Activated CD4-positive, alpha-beta memory T cell treated with anti-CD3 and anti-CD28 coated beads for 36 hours (primary cell): ENCODE measurements at places on chromosomes 16 and 17. TPM values are rescaled to one million over a fixed set of nuclear protein-coding genes. Genes with fewer than 3 reads are reported as not detected.

DNA sequence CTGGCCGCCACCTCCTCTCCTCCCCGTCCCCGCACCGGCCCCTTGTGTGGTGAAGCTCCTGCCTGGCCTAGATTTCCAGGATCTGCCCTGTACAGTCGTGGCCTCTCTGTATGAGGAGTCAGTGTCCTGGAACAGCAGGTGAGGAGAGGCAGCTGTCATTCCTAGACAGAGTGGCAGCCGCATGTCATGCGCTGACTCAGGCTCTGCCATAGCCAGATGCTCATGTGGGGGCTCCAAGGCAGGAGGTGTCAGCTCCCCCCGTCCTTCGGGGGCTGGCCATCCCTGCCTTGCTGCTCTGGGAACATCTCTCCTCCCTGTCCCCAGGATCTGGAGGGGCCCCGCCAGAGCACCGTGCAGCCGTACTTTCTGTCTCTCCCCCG, 60.4 kb downstream of the BAIAP2 start:
- no peaks in the 10 kb centered on the region for H3K27me3 ChIP-seq
- peak; percentile 68 for DNase-seq
- H3K4me1 ChIP-seq, result peaks cover 46% of the 10 kb centered on the region
- peak overlapping the region; percentile 20 for H3K27ac ChIP-seq
- no peaks in the 10 kb centered on the region for H3K36me3 ChIP-seq
- H3K4me3 ChIP-seq, result no peak overlapping the region

- no peaks in the 10 kb centered on the region for H3K27me3 ChIP-seq
- H3K36me3 ChIP-seq, result peaks cover 13% of the 10 kb centered on the region
- peaks cover 28% of the 10 kb centered on the region for H3K4me1 ChIP-seq
- no peak overlapping the region for H3K27ac ChIP-seq
These were observed 11.9 kb upstream of the GLIS2 start for GRCh38 chr16:4303973-4304372.

TLCD3B gene
- 5.0 TPM for total RNA-seq

DNA sequence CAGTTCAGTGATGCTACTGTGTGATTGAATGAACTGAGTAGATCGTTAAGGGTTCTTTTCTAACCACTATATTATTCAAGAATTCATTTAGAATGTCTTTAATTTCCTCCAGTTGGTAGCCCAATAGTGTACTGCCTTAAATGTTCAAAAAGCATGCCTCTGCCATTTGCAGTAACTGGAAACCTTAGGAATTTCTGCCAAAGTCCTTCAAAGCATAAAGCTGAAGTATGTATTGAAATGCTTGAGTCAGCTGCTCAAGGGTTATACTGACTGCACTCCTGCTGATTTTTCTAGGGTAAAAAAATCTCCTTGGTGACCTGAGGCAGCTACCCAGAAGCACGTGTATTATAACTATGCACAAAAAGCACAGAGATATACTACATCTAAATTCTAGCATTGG, 56.5 kb downstream of the SNTB2 start:
- H3K4me1 ChIP-seq, result peaks cover 6% of the 10 kb centered on the region
- no peak overlapping the region for H3K4me3 ChIP-seq
- H3K27me3 ChIP-seq, result no peaks in the 10 kb centered on the region
- no peak for DNase-seq
- H3K36me3 ChIP-seq, result peaks cover 6% of the 10 kb centered on the region
- H3K27ac ChIP-seq, result no peak overlapping the region

- peaks cover 70% of the 10 kb centered on the region for H3K4me1 ChIP-seq
- H3K4me3 ChIP-seq, result peak overlapping the region; percentile 55
- H3K27ac ChIP-seq, result peak overlapping the region; percentile 59
- no peaks in the 10 kb centered on the region for H3K36me3 ChIP-seq
These were observed 31.9 kb downstream of the CDK5R1 start for GRCh38 chr17:32518646-32519227.

DNA sequence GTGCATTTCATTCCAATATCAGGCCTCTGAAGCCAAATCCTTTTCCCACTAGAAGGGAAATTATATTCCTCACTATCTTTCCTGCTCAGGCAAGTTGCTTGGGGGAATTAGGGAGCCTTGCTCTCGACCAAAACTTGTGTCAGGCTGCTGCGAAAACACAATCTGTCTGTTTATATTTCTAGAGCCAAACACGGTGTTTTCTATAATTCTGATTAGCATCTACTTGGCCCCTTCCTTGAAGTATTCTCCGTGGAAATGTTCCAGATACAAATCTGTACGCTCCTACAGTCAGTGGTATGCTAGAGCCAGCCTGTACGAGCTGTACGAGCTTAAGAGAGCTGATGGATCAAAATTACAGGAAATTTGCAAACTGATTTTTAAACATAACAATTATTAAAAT, 299.3 kb upstream of the SALL1 start:
- H3K27me3 ChIP-seq, result no peaks in the 10 kb centered on the region
- H3K36me3 ChIP-seq, result no peaks in the 10 kb centered on the region
- DNase-seq, result no peak
- H3K4me1 ChIP-seq, result no peaks in the 10 kb centered on the region
- no peak overlapping the region for H3K4me3 ChIP-seq
- no peak overlapping the region for H3K27ac ChIP-seq

SEZ6 gene
- not detected for total RNA-seq

- H3K36me3 ChIP-seq, result no peaks in the 10 kb centered on the region
- peaks cover 9% of the 10 kb centered on the region for H3K4me1 ChIP-seq
- H3K4me3 ChIP-seq, result no peak overlapping the region
- DNase-seq, result peak; percentile 37
These were observed 26.9 kb upstream of the LITAF start for GRCh38 chr16:11613381-11614303.

CCL8 gene
- not detected for total RNA-seq

DNA sequence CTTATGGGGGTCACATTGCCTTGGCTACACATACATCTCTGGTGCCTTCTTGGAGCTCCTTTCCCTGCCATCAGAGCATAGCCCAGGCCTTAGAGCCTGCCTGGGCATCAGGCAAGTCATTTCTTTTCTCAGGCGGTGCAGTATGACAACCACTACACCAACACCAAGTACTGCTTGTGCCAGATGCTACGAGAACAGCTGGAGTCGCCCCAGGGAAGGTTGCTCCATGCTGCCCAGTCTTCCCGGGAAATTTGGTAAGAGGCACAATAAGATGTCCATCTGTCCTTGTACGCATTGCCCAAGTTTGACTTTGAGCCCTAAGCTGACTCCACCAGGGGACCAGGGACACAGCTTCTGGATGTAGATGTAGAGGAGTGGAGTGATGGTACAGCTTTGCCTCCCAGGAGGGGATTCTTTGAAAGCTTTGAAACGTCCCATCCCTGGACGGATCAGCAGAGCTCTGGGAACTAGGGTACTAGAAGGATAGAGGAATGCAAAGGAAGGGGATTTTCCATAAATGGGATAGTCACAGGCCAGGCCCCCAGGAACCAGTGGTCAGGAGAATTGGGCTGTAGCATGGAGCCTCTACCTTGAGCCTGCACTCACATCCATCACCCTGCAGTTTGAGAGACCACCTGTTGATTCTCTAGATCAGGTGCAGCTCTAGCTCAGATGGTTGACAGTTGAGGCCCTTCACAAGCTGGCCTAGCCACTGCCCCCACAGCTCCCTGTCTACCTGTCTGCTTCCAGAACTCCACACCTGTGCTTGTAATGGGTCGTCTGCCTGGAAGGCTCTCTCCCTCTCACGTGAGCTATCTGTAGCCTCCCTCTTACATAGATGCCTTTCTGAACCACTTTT, 11.0 kb upstream of the NFATC3 start:
- no peak overlapping the region for H3K4me3 ChIP-seq
- peaks cover 65% of the 10 kb centered on the region for H3K36me3 ChIP-seq
- peaks cover 75% of the 10 kb centered on the region for H3K4me1 ChIP-seq
- no peaks in the 10 kb centered on the region for H3K27me3 ChIP-seq
- peak overlapping the region; percentile 87 for H3K27ac ChIP-seq
- DNase-seq, result no peak

DNA sequence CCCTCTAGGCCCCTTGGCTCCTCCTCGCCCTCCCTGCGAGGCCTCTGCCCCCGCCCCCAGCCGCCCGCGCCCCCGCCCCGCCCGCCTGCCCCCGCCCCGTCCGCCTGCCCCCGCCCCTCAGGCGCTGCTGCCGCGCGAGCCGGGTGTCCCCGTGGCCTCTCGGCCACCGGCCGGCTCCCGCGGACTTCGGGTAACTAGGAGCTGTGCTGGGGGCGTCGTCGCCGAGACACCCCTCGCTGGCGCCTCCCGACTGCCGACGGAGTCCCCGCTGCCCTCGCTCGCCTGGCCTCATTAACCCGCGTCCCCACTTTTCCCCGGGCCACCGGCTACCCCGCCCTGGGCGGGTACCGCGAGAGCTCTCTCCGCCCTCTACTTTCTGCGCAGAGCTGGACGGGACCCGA, at the start of gene TLCD1:
TLCD1 (minus strand) TSS at position 8 of the 401 bp plus-strand sequence. CDS start 136 bp downstream, outside the sequence.
- peak within 1 kb of the TSS; percentile 98 for H3K27ac ChIP-seq
- H3K36me3 ChIP-seq, result peaks cover 45% of the 10 kb centered on the region
- peaks cover 50% of the 10 kb centered on the region for H3K4me1 ChIP-seq
- H3K4me3 ChIP-seq, result peak within 1 kb of the TSS; percentile 93

GRCh38 chr17:63398680-63399079, 47.4 kb downstream of the CYB561 start:
- H3K27ac ChIP-seq, result no peak overlapping the region
- H3K4me3 ChIP-seq, result no peak overlapping the region
- DNase-seq, result no peak
- no peaks in the 10 kb centered on the region for H3K27me3 ChIP-seq

KCTD19 gene
- 1.2 TPM for total RNA-seq

DNA sequence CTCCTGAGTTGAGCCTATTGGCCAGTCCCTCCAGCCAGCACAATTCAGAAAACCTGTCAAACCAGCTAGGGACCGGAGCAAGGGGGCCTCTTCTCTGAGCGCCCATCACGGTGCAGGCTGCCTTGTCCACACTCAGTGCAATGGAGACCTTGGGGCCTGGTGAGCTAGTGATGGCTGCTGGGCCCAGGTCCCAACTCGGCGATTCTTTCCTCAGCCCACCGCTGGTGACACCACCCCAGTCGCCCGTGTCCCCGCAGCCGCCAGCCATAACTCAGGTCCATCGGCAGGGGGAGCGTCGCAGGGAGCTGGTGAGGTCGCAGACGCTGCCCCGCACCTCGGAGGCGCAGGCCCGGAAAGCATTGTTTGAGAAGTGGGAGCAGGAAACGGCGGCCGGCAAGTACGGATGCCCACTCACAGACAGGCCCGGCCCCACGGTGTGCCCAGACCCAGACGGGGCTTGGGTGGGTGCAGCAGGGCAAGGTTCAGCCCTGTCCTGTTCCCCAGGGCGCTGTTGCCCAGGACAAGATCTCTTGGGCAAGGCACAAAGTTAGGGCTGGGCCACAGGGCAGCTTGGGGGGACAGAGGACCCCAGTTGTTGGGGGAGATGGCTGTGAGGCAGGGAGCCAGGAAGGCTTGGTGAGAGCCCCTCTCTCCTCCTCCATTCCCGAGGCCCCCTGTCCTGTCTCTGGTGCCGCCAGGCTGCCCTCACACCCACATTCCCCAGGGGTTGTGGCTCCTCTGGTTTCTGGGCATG, 10.8 kb downstream of the SMTNL2 start:
- DNase-seq, result peak; percentile 52
- H3K27me3 ChIP-seq, result peaks cover 8% of the 10 kb centered on the region
- H3K27ac ChIP-seq, result no peak overlapping the region

- no peak overlapping the region for H3K4me3 ChIP-seq
- DNase-seq, result no peak
- H3K27me3 ChIP-seq, result peaks cover 16% of the 10 kb centered on the region
- H3K36me3 ChIP-seq, result no peaks in the 10 kb centered on the region
These were observed 241.2 kb downstream of the FOXL1 start for GRCh38 chr16:86819533-86819892.

KRT39 gene
- not detected for total RNA-seq

DNA sequence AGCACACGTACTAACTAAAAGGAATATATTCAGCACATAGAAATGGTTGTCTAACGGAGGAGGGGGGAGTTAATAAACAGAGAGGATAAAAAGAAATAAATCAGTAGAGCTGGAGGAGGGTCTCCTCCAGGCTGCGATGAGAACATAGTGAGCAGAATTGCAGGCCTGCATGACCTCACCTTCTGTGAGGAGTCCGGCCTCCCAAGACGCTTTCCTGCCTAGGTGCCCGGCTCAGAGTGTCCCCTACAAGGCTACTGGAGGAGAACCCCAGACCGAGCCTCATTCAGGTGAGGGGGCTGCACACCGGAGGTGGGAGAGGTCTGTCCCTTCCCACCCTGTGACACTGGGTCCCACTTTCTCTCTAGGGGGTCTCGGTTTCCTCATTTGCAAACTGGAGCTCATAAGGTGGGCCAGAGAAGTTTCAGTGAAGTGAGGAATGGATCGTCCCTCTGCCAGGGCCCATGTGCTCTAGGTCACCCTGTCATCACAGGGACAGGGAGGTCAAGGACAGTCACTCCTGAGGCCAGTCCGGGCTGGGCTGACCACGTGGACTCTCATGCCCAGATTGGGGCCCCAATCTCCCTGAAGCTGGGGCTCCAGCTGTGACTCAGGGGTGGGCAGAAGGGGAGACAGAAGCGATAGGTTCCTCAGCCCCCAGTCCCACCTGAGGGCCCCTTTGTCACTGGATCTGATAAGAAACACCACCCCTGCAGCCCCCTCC, 3.3 kb upstream of the HBM start:
- DNase-seq, result no peak
- no peaks in the 10 kb centered on the region for H3K36me3 ChIP-seq
- no peak overlapping the region for H3K27ac ChIP-seq
- H3K27me3 ChIP-seq, result peaks cover 44% of the 10 kb centered on the region
- H3K4me3 ChIP-seq, result no peak overlapping the region

GRCh38 chr16:75238132-75238852, 13.1 kb downstream of the BCAR1 start:
- peaks cover 2% of the 10 kb centered on the region for H3K4me1 ChIP-seq
- H3K4me3 ChIP-seq, result no peak overlapping the region
- no peaks in the 10 kb centered on the region for H3K36me3 ChIP-seq

HBQ1 gene
- not detected for total RNA-seq

DNA sequence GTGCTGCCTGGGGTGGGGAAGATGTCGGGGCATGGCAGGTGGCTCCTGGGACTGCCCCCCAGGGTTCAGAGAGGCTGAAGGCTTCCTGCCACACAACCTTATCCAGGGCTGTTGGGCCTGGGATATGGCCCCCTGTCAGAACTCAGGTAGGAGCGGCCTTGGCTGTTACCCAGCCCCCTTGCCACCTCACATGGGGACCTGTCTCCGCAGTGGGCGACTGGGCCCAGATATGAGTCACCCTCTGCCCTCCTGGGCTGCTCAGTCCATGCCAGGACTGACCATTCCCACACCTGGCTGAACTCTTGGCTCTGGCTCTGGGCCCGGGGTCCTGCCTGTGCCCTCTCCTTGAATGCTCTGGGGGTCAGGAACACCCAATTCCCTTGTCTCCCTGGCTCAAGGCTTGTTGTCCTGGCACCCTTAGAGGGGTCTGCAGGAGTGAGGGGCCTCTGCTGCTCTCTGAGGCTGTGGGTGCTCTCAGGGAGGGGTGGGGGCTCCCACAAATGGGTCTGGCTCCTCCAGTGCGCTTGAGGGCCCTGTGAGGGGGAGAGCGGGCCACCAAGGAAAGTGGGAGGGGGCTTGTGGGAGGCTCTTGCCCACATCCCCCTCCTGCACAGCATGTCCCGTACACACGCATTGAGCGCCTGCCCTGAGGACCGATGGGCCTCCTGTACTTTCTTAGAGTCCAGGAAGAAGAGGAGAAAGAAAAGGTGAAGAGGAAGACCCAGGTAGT, 36.0 kb downstream of the LGALS9 start:
- no peak overlapping the region for H3K4me3 ChIP-seq
- no peaks in the 10 kb centered on the region for H3K4me1 ChIP-seq
- no peak overlapping the region for H3K27ac ChIP-seq
- H3K36me3 ChIP-seq, result no peaks in the 10 kb centered on the region

- DNase-seq, result no peak
- no peaks in the 10 kb centered on the region for H3K36me3 ChIP-seq
- H3K27ac ChIP-seq, result no peak overlapping the region
- no peak overlapping the region for H3K4me3 ChIP-seq
- no peaks in the 10 kb centered on the region for H3K27me3 ChIP-seq
These were observed 31.9 kb upstream of the ACSF3 start for GRCh38 chr16:89061590-89062380.

NUDT7 gene
- total RNA-seq, result 8.2 TPM
